ENCODE measurements at places on chromosomes 1 and 21.

- no peak for DNase-seq
Measured at GRCh38 chr1:27941671-27942540, 7.1 kb downstream of the SMPDL3B start.

DNA sequence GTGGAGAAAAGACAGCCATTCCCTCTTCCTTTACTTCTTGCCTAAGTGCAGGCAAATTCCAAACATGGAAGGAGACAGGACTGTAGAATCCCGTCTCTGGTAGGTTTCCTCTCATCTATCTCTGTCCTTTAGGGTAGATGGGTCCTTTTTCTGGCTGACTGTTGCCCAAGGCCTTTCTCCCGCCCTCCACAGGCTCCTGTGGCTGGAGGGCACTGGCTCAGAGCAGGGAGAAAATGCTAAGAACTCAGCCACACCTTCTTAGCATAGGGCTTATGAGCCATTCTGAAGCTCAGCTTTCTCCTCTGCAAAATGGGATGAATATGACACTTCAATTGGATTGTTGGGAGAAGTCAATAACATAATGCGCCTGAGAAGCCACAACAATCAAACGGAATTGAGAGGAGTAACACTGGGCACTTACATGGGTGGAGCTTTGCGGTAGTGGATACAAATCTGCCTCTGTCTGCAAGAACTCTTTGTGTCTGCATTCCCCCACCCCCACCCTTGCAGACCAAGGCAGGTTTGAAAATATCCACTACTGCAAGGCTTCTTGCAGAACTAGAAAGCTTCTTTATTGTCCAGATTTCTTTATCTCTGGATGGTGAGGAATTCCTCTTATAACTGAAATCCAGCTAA is 94.7 kb downstream of the CSMD2 start:
- no peak for DNase-seq

DNA sequence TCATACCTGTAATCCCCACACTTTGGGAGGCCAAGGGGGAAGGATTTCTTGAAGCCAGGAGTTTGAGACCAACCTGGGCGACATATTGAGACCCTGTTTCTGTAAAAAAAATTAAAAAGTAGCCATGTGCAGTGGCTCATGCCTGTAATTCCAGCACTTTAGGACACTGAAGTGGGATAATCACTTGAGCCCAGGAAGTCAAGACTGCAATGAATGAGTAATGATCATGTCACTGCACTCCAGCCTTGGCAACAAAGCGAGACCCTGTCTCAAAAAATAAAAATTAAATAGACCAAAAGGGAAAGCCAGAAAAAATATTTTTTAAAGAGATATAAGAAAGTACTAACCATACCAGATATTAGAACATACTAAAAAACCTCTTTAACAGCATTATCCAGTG is 44.7 kb upstream of the LYPLAL1 start:
- no peak for DNase-seq

DNA sequence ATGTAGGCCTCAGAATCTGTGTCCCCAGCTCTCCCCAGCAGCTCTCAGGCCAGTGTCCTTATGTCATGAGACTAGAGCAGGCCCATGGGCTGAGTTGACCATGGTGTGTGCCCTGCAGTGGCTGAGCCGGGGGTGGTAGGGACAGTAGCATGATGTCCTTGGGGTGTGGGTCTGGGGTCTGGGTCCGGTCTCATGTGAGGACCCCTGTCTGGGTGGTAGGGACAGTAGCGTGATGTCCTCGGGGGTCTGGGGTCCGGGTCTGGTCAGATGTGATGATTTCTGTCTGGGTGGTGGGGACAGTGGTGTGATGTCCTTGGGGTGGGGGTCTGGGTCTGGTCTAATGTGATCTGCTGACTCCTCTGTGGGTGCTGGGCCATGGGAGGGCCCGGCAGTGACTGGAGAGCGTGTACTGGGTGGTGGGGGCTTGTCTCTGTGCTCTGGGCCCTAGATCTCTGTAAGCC is 64.5 kb downstream of the OBSCN start:
- DNase-seq = peak; percentile 4

DNA sequence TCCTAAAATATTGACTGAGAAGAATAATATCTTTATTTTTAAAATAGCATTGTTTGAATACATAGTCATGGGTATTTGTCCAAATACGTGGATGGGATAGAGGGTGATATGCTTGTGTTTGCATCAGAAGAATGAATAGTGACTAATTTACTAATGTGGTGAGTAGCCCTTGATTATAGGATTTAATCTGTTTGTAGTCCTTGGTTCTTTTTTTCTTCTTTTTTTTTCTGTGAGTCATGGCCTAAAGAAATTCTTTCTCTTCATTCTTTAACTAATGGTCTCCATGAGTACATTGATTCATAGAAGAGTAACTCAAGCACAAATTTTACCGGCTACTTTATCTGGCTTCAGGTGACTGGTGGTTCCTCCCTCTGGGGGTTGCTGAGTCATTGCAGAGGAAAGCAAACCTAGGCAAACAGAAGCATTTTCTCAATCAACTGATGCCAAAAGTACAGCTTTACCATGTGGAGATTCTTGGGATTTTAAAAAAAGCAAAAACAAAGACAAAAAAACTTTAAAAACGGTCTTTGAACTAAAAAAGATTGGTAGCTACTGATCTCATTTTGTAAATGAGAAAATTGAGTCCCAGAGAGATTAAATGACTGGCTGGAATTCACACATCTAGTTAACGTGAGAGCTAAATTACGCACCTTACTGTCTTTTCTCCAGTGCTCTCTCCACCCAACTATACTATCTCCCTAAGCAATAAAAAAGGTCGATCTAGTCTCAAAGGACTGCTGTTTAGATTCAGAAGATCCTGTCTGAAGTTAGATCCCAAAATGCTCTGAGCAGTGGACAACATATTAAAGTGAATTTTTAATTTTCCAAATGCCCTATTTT is 40.5 kb downstream of the AK5 start:
- peak; percentile 38 for DNase-seq

GRCh38 chr1:205319081-205320018 is 2.2 kb downstream of the NUAK2 start:
- no peak for DNase-seq

Measured in iPS-NIHi11 (cell line).